ENCODE measurements at places on chromosomes 6 and 20.

DNA sequence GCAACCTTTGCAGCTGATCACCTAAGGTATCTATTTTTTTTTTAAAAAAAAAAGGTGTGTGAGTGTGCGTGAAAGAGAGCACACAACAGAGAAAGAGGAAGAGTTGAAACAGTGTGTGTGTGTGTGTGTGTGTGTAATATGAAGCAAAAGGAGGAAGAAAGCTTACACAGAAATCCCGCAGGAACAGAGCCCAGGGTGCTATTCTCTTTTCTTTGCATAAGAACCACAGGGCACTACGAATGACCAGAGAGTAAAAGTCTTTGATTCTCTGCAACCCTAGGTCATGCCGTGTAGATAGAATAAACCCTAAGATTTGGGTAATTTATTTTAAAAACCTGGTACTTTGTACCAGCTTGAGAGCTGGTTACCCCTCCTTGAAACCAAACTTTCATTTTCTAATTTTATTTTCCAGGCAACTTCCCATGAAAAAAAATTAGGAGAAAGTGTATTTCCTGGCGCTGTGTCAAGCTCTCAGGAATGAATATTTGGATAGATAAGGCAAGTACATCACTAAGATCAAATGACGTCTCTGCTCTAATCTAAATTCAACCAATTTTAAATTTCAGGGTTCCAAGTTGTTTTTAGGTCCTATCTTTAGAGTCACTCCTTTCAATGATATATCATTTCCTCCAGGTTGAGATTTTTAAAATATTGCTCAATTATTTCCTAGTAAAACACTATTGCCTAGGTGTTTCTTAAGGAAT lies 47.9 kb upstream of the ID4 start:
- DNase-seq: no peak

GRCh38 chr6:75230484-75231325 lies 12.9 kb downstream of the COX7A2 start:
- no peak for DNase-seq

DNA sequence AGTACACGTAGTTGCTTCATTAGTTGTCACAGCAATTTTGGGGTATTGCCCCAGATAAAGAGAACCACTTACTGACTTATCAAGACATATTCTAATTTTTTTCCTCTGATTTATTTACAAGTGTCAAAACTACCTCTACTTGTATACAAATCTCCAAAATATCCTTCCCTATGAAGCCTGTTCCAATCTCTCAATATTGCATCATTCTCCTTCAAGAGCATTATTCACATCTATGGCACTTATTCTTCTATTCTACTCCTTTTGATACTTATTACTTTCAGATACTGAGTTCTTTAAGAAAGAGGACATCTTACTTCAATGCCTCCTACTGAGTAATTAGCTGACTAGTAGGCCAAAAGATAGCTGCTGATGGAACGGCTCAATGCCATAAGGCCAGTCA lies 105.2 kb downstream of the SMLR1 start:
- DNase-seq: no peak

GRCh38 chr6:170383466-170384035 lies 77.0 kb downstream of the FAM120B start:
- no peak for DNase-seq

DNA sequence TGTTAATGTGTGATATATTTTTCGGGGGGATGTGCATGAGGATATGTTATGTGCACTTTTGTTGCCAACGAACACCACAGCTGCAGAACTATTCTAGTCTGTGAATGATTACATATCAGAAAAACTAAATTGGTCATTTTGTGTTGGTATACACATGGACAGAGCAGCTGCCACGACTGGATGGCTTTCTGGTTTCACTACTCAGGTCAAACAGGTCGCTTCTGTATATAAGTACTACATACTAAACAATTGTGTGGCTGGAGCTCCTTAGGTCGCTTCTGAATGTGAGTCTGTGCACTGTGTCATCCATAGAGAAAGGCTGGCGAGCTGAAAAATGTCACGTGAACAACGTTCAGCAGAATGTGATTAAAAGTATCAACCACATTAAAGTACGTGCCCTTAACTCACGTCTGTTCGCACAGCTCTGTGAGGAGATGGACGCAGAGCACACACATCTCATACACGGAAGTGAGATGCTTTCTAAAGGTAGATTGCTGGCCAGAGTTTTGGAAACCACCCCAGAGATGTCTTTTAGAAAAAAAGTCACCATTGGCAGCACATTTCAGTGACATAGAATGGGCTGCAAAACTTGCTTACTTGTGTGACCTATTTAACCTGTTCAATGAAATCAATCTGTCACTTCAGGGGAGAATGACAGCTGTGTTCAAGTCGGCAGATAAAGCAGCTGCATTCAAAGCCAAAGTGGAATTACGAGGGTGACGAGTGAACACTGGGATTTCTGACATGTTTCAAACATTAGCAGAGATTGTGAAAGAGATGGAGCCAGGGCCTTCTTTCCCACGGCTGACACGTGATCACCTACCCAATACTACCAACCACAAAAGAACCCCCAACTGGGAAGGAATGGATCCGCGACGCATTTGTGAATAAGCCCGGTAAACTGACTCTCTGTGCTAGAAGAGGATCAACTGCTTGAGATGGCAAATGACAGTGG lies 176.6 kb downstream of the PDE10A start:
- DNase-seq: no peak

GRCh38 chr6:97064578-97064977 lies 140.1 kb downstream of the KLHL32 start:
- DNase-seq: no peak

DNA sequence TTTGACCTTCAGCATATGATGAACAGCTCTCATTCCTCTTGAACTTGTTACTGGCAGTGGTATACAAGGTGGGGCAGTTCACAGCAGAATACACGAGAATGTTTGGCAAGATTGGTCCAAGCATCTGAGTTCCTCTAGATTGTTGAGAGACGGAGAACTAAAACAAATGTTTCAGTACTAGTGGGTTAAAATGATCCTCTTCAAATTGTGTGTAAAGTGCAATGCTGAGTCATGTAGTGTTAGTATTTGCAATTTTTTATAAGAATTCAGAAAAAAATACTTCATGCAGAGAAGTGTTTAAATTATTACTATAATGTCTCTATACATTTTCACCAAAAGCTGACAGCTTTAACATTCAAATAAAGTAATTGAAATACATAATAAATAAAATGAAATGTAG lies 879.8 kb downstream of the TFAP2A start:
- DNase-seq: no peak

GRCh38 chr6:31058128-31058894 lies 48.0 kb downstream of the MUC22 start:
- no peak for DNase-seq

- no peak for DNase-seq
Measured at GRCh38 chr20:45998761-45999160, 9.9 kb upstream of the MMP9 start.

- DNase-seq: no peak
Measured at GRCh38 chr6:130947464-130947863, 115.6 kb downstream of the EPB41L2 start.

- DNase-seq: no peak
Measured at GRCh38 chr6:55047451-55048044, 126.8 kb upstream of the HCRTR2 start.

DNA sequence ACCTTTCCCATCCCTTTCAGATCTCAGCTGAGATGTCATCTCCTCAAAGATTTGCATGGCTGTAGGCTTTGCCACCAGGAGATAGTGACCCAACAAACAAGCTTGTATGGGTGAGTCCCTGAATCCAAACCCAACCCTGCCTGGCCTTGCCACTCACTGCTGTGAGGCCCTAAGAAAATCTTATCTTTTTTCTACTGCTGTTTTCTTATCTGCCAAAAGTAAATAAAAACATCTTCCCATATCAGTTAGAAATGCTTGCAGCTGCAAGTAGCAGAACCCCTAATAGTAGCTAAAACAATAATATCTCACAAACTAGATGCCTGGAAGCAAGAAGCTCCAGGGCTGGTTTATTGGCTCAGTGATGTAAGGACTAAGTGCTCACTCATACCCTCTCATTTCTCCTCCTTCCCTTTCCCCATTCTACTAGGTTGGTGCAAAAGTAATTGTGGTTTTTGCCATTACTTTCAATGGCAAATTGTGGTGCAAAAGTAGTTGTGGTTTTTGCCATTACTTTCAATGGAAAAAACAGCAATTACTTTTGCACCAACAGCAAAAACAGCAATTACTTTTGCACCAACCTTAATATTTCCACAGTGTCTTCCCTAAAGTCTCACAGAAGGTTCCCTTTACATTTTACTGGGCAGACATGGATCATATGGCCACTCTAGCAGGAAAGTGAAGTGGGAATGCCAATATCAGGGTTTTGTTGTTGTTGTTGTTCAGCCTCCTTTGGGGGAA lies 56.7 kb upstream of the PSMF1 start:
- no peak for DNase-seq

- no peak for DNase-seq
Measured at GRCh38 chr6:11042025-11042749, 1.9 kb downstream of the ELOVL2 start.
